Renal pelvis (tissue), 12 donors: ENCODE measurements at places on chromosomes 6 and 20.

- DNase-seq = no peak
Measured at GRCh38 chr6:159427771-159428170, 258.6 kb downstream of the FNDC1 start.

GRCh38 chr6:127516662-127517273, 2.4 kb downstream of the MTCL3 start:
- DNase-seq = peak; percentile 27

GRCh38 chr6:129238991-129239390, 356.1 kb downstream of the LAMA2 start:
- no peak for DNase-seq

DNA sequence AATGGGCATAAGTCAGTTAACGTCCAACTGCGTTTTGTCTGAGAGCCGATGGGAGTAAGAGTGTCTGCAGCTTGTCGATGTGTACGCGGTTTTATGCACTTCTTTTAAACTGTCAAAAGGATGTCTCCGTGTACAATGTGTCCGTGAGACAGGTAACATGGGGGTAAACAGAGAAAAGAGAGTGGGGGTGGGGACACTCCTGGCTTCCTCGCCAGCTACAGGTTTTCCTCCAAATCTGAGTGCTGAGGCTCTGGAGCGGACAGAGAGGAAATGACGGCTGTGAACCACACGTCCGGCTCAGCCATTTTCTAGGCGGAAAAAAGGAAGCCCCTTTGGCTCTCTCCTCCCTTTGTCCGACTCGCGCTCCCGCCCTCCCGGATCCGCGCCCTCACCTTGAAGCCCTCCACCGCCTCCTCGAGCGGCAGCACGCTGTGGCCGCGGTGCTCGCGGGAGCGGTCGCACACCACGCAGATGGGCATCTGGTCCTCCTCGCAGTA, 916 bp downstream of the TRIM27 start:
- peak; percentile 41 for DNase-seq

DNA sequence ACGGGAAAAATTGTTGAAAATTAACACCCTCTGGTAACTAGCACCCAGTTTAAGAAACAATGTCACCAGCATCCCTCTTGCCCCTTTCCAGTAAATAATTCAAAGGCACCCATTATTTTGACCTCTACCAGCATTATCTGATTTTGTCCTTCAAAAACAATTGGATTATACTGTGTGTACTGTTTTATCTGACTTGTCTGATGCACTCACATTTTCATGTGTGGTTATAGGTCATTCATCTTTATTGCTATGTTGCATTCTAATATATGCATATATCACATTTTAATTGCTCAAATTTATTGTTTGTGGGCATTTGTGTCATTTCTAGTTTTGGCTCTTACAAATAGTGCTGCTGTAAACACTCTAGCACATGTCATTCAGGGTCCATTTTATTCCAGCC, 260.9 kb upstream of the PRDM1 start:
- no peak for DNase-seq

GRCh38 chr6:14077193-14077867, 40.2 kb upstream of the CD83 start:
- no peak for DNase-seq

DNA sequence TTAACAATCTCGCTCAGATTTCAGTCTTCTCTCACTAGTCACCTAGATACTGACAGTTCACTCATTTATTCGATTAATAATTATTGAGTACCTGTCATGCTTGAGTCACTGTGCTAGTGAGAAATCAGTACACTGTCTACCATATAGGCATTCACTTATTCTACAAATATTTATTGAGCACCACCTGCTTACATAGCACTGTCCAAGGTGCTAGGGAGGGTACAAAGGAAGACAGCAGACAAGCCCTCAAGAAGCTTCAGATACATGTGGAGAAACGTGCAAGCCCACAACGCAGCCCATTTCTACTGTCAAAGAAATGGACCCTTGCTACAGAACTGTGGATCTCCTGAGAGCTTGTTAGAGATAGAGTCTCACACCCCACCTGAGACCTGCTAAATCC, 85.1 kb upstream of the SNAP25 start:
- no peak for DNase-seq

- no peak for DNase-seq
Measured at GRCh38 chr20:2169456-2170088, 67.9 kb downstream of the STK35 start.

- DNase-seq = no peak
Measured at GRCh38 chr6:24140591-24140990, 14.6 kb downstream of the NRSN1 start.

DNA sequence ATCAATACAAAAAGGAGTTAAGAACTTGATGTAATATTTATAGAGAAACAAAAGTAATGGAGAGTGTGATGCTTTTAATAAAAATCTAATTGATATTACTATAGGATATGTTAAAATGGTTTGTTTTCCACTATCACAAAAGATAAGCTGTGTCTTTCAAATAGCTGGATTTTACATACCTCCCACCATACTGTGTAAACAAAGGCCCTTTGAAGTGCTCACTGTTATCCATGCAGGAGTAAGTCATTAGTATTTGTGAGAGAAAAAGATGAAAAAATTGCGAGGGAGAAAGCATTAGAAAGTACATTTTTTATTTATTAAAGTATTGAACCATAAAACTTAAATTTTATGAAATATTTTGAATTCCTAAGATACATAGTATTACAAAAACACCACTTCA, 733.0 kb downstream of the GRIK2 start:
- DNase-seq = no peak

DNA sequence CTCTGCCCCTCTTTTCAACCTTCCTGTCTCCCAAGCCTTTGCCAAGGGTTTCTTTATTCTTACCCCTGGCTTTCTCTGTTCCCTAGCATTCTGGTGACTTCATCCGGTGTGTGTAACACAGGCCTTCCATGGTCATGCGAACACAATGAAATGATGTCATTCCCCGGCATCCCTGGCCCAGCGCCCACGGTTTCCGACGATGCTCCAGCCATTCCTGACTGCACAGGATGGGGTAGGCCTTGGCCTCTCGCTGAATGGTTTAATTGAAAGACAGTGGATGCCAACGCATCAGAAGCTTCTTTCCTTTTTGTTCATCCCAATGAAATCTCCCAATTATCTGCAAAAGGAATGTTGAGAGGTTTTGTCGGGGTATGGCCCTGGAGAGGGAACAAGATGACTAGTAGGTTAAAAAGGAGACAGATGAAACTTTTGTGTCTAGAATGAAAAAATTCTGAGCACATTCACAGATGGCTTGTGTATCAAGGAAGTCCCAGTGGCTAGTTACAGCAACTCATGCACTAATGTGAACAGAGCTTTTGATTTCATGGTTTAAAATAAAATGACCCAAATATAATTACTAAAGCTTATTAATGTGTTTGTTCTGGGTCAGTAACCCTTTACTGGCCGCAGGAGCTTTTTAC, 655.0 kb downstream of the QKI start:
- no peak for DNase-seq

DNA sequence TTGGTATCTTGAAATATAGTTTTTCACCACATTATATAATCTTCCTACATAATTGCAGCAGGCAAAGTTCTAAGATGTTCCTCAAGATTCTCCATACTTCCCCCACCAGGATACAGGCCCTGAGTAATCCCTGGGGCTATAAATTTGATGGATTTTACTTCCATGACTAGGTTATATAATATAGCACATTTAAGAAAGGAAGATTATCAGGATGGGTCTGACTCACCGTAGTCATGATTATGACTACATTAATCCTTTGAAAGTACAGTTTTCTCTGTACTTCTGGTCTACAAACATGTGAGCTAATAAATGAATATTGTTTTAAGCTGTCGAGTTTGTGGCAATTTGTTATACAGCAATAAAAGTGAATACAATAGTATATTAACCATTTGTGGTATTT, 122.5 kb downstream of the MACROD2 start:
- no peak for DNase-seq

- no peak for DNase-seq
Measured at GRCh38 chr6:109255946-109256640, 126.2 kb downstream of the CD164 start.

- no peak for DNase-seq
Measured at GRCh38 chr6:33957892-33958525, 154.2 kb upstream of the MLN start.

GRCh38 chr6:498795-499231, 107.3 kb downstream of the IRF4 start:
- DNase-seq = no peak

GRCh38 chr6:18264923-18265377, 620 bp upstream of the DEK start:
- no peak for DNase-seq

GRCh38 chr6:158854214-158855101, 35.3 kb upstream of the EZR start:
- no peak for DNase-seq

DNA sequence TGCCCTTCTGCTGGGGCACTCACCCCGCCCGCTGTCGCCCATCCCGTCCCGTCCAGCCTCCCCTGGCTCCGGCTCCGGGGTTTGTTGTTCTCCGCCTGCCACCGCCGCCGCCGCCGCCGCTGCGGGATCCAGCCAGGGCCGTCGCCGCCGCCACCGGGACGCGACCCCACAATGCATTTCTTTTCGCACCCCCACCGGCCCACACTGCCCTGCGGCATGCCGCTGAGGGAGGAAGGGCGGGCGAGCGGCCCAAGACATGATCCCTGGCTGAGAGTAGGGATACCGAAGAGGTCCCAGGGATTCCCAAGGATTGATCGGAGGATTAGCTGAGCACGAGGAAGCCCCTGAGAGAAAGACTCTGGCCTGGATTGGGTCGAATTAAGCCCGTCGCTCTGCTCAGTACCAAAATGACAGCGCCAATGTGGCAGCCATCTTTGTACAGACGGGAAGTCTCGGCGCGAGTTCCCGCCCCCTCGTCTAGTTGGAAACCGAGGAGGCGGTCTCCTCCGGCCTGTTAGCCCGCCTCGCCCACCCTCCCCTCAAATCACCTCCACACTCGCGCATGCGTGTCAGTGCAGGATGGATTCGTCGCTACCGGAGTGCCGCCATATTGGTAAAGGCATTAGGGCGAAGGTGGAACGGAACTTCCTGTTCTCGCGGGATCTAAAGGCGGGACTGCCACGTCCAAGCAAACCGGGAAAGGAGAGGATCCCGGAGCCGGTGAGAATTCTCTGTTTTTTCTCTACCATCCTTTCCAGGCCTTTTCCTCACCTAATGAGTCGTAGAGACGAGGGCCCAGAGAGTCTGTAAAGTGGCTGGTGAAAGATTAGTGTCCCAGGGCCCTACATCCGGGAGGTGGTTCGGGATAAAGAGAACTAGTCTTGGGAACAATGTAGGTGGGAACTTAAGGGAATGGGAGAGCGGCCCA, at the start of the genes RXRB and SLC39A7:
Gene RXRB (minus strand): TSS at position 447 of the 928 bp plus-strand sequence. CDS start 189 bp downstream, at position 258.
Gene SLC39A7 (plus strand): TSS at position 649 of the 928 bp plus-strand sequence. CDS start 379 bp downstream, outside the sequence.
- DNase-seq = peak; percentile 100

GRCh38 chr20:50415516-50416268, 94.5 kb upstream of the PTPN1 start:
- peak; percentile 81 for DNase-seq

DNA sequence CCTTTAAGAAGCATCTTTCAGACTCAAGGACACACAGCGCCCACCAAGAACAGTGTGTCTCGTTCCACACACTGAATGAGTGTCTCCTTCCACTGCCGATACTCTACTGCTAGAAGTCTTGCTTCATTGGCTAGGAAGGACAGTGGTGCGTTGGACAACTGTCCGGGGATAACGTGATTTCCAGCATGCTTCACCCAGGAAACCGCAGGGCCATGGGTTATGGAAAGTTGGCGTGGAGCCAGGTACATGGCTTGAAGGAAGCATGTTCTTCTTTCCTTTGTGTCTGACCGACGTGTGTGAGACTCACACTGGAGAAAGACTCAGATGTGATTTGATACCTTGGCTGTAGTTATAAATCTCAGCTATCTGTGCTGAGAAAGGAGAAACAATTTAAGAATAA, 73.2 kb downstream of the SMOC2 start:
- no peak for DNase-seq

- no peak for DNase-seq
Measured at GRCh38 chr20:52305024-52305645, 113.6 kb upstream of the ZFP64 start.

DNA sequence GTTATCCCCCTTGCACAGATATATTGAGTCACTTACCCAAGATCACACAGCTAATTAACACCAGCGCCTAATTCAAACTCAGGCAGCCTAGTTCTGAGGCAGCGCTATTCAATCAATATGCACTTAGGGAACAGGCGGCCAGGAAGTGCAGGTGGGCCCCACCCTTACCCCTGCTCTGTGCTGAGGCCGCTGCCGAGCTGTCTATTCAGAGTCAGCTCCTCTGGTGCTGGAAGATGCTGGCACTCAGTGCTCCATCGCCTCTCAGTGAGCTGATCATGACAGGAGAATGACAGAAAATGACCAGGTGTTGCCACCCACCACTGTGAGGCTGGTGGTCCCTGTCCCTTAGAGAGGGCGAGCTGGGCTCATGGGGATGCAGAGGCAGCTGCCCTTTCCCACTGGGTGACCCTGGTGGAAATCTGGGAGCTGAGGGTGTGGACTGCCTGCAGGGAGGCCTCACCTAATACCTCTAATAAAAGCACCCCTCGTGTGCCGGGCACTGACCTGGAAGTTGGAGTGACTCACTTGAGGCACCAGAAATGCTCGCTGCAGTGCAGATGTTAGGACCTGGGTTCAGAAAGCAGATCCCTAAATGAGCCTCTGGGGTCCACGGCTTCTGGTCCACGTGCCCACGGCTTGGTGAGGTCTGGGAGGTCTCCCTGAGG, 42.5 kb upstream of the CD93 start:
- no peak for DNase-seq

GRCh38 chr6:111417946-111418345, 65.1 kb downstream of the REV3L start:
- DNase-seq = no peak

GRCh38 chr6:124866040-124866439, 96.2 kb upstream of the RNF217 start:
- no peak for DNase-seq

DNA sequence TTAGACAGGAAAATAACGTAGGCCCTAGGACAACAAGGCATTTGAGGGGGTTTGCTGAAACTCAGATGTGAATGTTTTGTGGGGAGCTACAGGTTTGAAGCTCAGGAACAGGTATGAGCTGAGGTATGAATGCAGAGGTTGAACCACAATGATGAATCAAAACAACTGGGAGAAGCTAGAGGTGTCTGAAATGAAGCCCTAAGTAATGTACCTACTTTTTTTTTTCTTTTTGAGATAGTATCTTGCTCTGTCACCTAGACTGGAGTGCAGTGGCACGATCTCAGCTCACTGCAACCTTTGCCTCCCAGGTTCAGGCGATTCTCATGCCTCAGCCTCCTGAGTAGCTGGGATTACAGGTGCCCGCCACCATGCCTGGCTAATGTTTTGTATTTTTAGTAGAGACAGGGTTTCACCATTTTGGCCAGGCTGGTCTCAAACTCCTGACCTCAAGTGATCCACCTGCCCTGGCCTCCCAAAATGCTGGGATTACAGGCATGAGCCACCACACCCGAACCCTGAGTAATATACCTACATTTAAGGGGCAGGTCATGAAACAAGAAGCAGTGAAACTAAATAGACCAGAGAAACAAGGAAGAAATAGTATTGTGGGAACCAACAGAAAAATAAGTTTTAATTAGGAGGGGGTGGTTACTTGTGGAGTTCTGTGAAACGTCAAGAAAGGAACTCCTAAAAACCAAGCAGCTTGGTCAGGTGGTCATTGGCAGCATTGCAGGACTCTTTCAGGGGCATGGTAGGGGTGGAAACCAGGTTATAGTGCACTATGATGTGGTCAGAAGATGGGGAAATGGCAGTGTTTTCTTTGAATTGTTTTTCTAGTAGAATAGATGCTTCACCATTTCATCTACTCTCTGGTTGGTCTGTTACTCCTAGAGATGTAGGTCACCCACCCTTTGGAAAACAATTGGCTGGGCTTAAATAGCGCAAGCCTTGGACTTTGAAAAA, 138.1 kb downstream of the CD164 start:
- DNase-seq = no peak
